GOT3 (cell line): ENCODE measurements at places on chromosomes 13 and 19.
A peak's percentile ranks its signal among the peaks of the same experiment; 100 is the strongest.

- DNase-seq: no peak
Measured at GRCh38 chr13:56393549-56393948, 747.2 kb upstream of the PRR20A start.

- no peak for DNase-seq
Measured at GRCh38 chr19:38458991-38459390, 25.5 kb downstream of the RYR1 start.

DNA sequence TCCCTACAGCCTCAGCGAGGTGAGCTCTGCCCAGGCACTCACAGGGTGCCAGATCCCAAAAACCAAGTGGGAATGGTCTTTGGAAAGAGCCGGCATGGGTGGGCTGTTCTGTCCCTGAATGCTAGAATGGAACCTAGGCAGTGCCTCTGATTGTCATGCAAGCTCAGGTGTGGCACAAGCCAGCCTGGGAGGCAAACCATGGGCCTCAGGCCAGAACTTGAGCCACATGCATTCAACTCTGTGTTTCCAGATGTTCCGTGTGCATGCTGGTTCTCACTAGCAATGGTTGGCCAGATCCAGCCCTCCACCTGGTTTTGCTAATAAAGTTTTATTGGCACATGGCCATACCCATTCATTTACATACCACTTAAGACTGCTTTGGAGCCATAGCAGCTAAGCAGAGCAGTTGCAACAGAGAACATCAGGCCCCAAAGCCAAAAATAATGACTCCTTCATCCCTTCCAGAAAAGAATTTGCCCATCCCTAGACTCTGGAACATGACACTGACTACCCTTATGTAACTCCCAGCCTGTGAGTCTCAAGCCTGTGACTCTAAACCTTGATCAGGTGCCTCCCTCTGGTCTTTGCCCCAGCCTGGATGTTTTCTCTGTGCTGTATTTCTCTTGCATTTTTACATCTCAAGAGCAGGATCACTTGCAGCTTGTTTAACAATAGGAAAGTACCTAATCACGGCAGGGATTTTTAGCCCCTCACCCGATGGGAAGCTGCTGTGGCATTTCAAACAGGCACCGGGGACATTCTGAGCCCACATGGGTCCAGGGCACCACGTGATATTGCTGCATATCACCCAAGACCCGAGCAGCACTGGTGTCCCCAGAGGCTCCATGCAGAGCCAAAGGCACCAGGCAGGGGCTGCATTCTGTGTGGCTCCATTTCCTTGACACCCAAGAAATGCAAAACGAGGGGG lies 55.4 kb upstream of the USE1 start:
- DNase-seq: no peak

DNA sequence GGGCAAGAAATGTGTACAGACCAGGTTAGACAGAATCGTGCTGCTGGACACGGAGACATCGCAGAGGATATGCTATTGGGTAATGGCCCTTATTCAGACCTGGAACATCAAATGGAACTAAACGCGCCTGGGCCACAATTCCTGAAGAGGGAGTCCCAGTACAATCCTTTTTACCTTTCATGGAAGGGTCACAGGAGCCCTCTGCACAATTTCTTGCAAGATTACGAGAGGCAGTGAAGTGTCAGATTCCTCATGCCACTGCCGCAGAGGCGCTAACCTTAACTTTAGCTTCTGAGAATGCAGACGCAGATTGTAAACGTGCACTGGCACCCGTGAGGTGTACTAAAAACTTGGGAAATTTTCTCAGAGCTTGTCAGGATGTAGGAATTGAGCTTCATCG lies 18.1 kb downstream of the CLEC4M start:
- DNase-seq: no peak

- DNase-seq: peak; percentile 9
Measured at GRCh38 chr13:30898678-30899241, 7.3 kb upstream of the MEDAG start.

GRCh38 chr19:1324806-1325567 lies 39.3 kb downstream of the EFNA2 start:
- peak; percentile 22 for DNase-seq

- peak; percentile 55 for DNase-seq
Measured at GRCh38 chr19:40598121-40598917, 2.9 kb upstream of the LTBP4 start.

GRCh38 chr13:52852444-52852843 lies 4.0 kb upstream of the PCDH8 start:
- no peak for DNase-seq

GRCh38 chr13:112177450-112178288 lies 110.7 kb downstream of the SOX1 start:
- no peak for DNase-seq

- DNase-seq: no peak
Measured at GRCh38 chr19:9308091-9308770, 1.4 kb downstream of the ZNF699 start.

- DNase-seq: no peak
Measured at GRCh38 chr13:46172531-46172991, 9.4 kb downstream of the LCP1 start.

GRCh38 chr13:41007744-41008128 lies 11.4 kb downstream of the ELF1 start:
- no peak for DNase-seq
